Stimulated activated CD8-positive, alpha-beta memory T cell treated with anti-CD3 and anti-CD28 coated beads, Interleukin-15, amount 100 ng/mL, for 4 hours (primary cell): ENCODE measurements at places on chromosomes 4 and X.

GRCh38 chr4:129138810-129139496, 43.0 kb downstream of the C4orf33 start:
- no peak for DNase-seq

DNA sequence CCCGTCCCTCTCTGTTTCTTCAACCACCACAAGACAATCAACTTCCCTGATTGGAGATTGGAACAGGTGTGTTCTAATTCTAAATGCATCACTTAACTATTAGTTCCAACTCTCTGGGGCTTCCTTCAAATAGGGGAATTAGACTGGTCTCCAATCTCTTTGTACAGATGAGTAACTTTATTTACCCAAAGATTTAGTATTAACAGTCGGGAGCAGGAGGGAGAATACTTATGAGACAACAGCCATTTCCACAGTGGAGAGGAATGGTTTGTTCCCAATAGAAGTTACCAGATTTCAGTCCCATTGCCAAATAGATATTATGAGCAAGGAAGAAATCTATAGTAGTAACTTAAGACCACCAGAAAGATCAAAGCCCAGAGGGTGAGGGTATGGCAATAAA, 46.2 kb downstream of the CASK start:
- DNase-seq = no peak

- DNase-seq = no peak
These were observed 435.0 kb downstream of the MAGEE1 start for GRCh38 chrX:76862509-76862908.

DNA sequence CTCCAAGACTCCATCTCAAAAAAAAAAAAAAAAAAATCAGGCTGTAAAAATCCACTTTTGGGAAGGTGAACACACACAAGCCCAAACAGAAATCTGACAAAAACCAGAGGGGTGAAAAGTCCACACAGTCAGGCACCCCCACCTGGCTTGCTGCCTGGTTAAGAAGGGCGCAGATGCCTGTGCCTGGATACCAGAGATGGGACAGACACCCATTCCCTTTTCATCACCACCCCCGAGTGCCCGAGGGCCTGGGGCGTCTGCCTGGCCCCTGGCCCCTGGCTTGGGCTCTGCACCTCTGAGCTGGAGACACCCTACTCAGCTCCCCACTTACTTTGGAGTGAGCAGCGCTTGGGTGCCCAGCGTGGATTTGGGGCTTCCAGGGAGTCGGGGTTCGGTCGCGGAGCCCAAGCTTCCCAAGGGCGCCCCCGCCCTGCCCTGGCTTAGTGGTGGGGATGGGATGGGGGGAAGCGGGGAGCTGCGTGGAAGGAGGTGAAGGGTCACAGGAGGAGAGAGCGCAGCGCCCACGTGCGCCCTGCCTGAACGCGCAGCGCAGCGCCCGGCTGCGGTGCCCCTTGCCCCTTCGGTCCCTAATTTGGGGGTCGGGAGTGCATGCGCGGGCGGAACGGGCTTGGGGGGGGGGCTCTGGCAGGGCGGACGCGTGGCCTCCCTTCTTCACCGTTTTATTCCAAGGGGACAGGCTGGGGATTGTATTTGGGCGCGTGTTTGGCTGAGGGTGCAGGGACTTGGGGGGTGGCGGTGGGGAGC, 11.3 kb downstream of the SHOX start:
- no peak for DNase-seq

- DNase-seq = no peak
These were observed 36.4 kb downstream of the EDA2R start for GRCh38 chrX:66602381-66602938.

DNA sequence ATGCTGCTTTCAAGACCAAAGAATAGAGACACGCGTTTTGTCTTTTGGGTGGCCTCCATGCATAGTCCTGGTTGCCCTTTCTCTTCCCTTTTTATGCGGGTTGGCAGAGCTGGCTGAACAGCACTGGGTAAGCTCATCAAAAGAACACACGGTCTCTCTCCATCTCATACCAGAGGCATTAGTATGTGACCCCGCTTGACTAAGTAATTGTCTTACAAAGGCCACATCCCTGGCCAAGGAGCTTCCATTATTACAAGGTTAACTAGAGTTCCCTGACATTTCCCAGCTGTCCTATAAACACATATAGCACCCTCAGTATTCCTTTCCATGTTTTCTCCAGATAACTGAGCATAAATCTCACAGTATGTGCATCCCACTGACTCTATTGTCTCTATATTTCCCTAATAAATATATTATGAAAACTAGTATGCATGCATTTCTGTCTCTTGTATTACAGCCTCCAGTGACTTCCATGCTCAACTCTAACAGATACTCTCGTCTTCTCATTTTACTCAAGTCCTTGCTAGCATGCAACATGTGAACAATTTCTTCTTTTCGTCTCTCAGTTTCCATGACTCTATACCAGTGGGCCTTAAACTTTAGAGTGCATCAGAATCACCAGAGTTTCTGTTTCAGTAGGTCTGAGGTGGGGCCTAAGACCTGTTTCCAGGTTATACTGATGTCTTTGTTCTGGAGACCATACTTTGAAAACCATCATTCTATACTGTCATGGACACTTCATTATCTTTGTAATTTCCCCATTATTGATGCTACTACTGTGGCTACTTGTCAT, 247.7 kb upstream of the ARSJ start:
- DNase-seq = no peak
